NCI-H2029 treated with DMSO at 0.1 percent for 48 hours (cell line): ENCODE measurements at places on chromosomes 16 and 17.
A peak's percentile ranks its signal among the peaks of the same experiment; 100 is the strongest.

GRCh38 chr17:16900288-16900882 is 71.5 kb downstream of the TNFRSF13B start:
- no peak for DNase-seq

DNA sequence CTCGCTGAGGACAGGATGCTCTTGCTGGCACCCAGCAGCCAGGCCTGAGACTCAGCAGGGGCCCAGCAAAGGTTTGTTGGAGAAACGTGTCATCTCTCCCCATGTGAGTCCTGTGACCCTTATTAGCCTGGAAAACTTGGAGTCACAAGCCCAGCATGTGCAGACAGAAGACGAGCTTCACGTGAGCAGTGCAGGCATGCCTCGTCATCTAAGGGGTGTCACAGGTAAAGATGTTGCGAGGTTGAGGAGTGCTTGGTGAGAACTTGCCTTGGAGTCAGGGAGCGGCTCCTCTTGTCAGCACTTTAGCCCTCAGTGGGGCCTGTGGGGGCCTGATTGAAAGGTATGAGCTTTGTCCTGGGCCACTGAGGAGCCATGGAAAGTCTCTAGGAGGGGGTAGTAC is 2.1 kb upstream of the CTRL start:
- no peak for DNase-seq

DNA sequence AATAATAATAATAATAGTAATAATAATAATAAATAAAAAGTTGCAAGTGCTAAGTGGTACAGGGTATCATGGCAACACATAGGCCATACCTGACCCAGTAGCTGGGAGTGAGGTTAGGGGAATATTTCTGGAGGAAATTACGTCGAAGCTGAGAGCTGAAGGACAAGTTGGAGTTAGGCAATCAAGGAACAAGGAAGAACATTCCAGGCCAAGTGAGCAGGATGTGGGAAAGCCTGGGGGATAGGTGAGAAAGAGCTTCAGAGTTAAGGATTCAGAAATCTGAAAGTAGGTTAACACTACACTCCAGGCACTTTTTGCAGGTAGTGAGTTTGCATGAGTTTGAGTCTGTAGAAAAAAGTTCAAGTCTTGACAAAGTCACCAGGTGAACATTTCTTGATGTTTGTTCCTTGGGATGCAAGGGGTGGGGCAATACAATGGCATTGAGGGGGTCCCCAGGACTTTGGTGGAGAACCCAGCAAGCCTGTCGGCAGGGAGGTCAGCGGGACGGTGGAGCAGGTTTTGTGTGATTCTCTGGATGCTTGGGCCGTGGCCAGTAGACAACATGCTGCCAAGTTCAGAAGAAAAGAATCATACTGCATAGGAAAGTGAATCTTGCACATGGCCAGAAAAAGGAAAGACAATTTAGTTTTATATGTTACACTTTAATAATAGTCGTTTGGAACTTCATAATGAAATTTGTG is 27.7 kb upstream of the MPHOSPH6 start:
- DNase-seq, result no peak

DNA sequence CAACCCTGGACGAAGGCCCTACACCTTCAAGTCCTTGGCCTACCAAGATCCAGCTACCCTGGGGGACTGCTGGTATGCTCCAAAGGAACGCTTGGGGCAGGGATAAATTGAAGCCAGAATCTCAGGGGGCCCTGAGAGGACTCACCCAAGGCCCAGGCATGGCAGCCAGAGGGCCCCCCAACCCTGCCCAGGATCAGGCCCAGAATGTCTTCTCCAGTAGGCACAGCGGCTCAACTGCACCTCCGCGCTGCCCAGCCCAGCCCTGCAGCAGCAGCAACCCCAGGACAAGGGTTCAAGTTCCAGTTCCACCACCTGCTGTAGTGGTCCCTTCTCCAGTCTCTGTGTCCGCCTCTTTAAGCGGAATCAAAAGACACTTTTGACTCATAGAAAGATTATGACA is 2.2 kb downstream of the TFAP4 start:
- DNase-seq, result no peak

DNA sequence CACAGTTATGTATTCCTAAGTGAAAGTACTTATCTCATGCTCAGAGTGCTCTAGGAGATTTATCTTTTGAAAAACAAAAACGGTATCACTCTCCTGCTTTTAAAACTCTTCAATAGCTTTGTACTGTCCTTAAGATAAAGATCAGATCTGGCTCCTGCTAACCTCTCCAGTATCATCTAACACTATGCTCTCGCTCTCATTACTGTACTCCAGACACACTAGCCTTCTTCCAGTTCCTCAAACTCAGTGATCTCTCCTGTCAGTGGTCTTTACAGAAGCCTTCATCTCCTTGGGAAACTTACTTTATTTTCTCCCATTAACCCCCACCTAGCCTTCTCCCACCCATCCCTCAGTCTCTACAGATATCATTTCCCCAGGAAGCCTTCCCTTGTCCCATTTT is 10.1 kb downstream of the ULK2 start:
- no peak for DNase-seq

DNA sequence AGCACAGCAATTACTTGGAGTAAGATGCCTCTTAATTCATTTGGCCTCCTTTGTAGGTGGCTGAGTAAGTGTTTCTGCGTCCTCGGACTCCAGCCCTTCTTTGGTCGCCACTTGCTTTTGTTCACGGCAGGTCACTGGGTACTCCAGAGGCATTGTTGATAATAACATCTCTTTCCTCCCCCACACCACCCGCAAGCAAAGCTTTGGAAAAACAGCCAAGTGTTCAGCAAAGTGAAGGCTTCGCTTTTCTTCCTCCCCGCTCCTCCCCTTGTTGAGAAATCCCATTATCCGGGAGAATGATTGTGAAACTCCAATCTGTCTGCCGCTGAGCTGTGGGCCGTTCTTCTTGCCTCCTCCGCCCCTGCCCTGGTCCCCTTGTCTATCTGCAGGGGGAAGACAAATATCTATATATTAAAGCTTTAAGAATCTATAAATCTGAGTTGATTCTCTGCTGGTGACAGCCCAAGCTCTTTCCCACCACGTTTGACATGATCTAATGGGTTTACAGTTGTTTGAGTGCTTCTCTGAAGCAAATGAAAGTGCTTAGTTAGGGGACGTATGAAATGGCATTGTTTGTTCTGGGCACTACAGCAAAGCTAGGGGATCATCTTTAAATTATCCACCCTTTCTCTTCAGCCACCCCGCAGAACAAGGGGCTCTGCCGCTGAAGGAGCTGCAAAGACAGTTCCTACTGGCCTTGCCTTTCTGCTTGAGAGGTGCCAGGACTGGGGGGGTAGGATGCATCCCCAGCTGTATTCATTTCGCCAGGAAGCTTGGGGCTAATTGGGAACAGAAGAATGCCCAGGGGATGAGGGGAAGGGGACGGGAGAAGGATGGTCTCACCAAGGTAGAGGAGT is 167.1 kb downstream of the CCDC182 start:
- DNase-seq, result peak; percentile 48

DNA sequence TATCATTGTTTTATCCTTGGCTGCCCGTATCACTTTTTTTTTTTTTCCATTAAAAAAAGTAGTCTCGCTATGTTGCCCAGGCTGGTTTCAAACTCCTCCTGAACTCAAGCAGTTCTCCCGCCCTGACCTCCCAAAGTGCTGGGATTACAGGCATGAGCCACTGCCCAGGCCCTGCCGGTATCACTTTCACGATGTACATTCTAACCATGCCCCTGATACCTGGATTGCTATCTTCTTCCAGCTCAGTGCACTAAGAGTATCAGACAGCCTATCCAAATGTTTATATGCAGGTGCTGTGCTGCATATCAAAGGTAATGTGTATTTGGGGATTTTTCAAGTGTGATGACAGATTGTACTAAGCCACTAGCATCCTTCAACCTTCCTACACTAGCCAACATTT is 14.2 kb downstream of the MOSMO start:
- no peak for DNase-seq

- peak; percentile 20 for DNase-seq
Measured at GRCh38 chr16:12896562-12896961, 4.8 kb upstream of the SHISA9 start.

GRCh38 chr16:88678224-88678979 is 7.9 kb downstream of the SNAI3 start:
- no peak for DNase-seq

DNA sequence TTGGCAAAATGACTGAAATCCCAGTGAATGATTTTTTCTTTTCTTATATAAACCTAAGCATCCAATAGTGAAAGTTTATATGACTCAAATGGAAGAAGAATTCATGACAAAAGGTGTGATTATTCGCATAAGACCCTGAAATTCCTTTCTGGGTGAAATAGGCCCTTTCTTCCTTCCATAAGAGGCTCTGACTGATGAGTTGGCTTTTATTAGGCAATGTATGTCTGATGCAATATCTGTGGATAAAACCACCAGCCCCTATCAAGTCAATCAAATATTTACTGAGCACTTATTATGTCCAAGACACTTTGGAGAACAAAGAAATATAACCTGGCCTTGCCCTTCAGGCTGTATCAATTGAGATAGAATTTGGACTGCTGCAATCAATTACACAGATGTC is 316.6 kb downstream of the CDH13 start:
- DNase-seq, result no peak

GRCh38 chr17:9958586-9959281 is 53.7 kb upstream of the RCVRN start:
- no peak for DNase-seq

DNA sequence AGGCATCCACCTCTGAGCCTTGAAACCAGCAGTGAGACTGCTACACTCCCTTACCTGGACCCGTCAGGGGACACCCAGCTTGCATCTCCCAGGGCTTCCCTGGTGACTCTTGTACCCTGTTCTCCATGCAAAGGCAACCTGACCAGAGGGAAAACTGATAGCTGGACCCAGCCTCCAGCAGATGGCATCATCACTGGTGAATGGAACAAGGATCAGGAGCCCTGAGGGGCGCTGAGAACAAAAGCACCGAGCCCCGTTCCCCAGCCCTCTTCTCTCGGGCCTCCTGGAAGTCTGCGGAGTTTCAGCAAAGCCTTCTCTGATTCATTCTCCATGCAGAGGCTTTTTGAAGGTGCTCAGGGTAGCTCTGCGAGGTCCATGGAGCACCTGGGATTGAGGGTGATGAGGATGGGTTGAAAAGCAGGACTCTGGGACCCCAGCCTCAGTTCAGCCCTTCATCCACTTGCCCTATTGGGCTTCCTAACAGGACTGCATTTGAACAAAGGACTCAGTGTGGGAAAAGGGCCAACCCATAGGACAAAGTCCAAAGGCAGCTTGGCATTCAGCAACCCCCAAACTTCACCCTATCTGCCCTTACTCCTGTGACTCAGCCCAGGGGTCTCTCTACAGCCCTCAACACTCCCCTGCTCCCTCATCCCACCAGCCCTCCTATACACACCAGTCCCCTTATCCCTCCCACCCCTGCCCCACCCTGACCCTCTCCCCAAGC is 45.0 kb upstream of the LHX1 start:
- no peak for DNase-seq
